ENCODE measurements at places on chromosomes 2 and 18.

DNA sequence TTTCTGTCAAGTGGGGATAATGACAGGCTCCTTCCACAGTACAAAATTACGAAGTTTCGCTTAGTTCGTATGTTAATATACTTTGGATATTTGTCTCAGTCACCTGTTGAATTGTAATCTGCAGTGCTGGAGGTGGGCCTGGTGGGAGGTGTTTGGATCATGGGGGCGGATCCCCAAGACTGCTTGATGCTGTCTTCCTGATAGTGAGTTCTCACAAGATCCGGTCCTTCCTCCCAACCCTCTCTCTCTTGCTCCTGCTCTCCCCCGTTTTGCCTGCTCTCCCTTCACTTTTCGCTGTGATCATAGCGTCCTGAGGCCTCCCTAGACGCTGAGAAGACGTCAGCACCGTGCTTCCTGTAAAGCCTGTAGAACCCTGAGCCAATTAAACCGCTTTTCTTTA lies 97.1 kb upstream of the EPB41L3 start:
- no peak for DNase-seq

DNA sequence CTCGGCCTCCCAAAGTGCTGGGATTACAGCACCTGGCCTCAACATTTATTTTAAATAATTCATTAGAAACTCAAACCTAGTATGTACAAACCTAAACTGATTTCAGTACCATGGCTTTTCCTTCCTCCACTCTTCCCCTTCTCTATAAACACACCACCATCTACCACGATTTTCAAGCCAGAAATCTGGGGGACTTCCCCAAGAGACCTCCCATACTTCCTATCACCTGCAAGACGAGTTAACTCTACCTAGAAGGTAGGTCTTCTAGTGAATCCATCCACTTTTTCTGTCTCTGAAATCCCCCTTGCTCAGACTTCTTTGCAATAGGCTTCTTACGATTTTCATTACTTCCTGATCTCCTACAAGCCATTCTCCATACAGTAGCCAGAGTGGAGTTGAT lies 7.7 kb upstream of the FAM117B start:
- no peak for DNase-seq

GRCh38 chr2:136297312-136297711 lies 179.4 kb upstream of the CXCR4 start:
- DNase-seq, result no peak

- no peak for DNase-seq
Observed at GRCh38 chr2:43346602-43347567, 120.5 kb upstream of the ZFP36L2 start.

DNA sequence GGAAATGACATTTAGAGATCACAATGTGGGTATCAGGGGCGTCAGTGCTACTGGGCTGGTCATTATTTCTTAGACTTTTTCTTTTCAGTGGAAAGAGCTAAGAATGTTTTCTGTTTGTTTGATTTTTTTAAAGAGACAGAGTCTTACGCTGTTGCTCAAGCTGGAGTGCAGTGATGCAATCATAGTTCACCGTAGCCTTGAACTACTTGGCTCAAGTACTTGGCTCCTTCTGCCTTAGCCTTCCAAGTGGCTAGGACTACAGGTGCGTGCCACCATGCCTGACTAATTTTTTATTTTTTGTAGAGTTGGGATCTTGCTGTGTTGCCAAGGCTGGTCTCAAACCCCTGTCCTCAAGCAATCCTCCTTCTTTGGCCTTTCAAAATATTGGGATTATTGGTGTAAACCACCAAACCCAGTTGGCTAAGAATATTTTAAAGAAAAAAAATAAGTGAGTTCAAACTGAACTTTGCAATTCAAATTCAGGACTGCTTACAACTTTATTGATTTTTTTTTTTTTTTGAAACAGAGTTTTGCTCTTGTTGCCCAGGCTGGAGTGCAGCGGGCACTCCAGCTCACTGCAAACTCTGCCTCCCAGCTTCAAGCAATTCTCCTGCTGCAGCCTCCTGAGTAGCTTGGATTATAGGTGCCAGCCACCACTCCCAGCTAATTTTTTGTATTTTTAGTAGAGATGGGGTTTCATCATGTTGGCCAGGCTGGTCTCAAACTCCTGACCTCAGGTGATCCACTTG lies 154.2 kb downstream of the MIB1 start:
- DNase-seq, result no peak

DNA sequence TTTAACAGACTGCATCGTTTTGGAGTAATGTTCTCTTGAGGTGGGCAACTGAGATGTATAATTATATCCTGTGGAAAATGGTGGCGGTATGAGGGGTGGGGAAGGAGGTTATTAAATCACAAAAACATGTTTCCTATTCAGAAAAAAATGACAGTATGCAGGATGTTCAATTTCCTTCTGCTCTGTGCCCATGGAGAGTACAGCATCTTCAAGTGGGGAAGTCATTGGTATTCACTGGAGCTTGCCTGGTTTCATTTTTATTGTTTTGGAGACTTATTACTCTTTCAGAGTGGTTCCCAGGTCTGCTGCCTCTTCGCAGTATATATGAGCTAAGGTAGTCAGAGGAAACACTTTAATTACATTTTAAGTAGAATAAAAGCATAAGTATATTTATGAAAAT lies 318.8 kb upstream of the RAB12 start:
- no peak for DNase-seq

- DNase-seq, result no peak
Observed at GRCh38 chr2:144404586-144405314, 115.2 kb downstream of the ZEB2 start.

DNA sequence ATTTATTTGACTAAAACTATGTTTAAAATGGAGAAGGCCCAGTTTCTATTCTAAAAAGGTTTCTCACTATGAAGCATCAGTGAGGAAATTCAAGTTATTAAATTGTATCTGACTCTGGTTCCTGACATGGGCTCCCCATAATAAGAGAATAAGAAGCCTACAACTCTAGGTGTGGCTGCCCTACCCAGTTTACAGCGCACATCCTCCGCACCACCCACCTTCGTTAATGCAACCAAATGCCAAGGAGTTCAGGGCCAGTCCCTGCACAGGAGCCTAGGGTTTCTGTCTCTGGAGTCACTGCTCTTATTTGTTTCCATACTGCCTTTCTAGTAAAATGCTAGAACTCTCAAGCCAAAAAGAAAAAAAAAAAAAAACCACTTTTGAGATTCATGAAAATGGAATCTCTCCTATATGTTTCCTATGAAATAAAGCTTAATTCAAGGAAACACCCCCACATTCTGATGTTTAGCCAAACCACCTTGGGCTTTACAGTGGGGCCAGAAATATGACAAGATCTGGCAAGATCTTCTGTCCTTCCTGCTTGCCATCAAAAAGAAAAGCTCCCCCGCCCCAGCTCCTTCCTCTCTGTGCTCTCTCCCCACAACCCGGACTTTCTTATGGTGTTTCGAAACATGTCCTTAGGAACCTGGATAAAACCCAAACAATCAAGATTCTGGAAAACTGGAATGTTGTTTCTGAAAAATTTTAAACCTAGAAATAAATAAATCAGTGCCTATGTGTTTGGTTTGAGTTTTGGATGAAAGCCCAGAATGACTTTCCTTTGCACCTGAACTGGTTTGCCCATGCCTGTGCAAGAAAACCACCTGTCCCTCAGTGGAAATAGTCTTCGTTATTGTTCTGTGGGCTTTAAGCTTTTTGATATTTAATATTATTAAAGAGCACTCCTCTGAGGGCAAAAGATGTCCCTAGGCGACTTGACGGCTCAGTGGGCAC lies 136.7 kb downstream of the SP3 start:
- no peak for DNase-seq

DNA sequence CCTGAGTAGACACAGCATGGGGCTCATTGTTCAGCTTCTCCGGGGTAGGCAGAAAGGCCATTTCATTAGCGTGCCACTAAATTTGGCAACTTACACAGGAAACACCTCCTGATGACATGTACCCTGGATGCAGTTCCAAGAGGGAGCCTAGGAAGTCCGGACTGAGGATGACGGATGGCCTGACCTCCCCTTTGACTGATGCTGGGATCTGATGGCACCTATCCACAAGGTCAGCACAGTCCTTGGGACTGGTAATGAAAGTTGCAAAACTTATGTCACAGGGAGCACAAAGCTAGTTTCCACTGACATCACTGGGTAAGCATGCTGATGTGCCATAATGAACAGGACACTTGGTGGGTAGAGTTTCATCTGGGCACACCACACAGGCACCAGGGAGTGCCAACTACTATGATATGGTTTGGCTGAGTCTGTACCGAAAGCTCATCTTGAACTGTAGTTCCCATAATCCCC lies 126.7 kb upstream of the ARL4C start:
- DNase-seq, result no peak

DNA sequence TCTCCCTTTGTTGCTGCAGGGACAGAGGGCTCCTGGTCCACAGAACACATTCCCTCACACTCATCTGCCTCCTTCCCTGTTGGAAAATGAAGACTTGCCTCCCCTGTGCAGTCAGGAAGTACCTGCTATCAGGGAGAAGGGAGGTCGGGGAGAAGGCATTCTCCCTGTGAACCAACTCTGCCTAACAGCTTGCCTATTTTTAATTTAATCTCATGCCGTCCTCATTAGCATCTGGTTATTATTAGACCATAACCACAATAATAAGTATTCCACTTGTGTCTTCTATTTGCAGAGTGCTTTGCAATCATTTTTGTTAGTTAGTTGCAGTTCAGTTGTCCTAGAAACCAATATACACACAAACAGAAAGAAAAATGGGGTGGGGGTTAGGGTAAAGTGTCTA lies 232.6 kb upstream of the SKOR2 start:
- no peak for DNase-seq

DNA sequence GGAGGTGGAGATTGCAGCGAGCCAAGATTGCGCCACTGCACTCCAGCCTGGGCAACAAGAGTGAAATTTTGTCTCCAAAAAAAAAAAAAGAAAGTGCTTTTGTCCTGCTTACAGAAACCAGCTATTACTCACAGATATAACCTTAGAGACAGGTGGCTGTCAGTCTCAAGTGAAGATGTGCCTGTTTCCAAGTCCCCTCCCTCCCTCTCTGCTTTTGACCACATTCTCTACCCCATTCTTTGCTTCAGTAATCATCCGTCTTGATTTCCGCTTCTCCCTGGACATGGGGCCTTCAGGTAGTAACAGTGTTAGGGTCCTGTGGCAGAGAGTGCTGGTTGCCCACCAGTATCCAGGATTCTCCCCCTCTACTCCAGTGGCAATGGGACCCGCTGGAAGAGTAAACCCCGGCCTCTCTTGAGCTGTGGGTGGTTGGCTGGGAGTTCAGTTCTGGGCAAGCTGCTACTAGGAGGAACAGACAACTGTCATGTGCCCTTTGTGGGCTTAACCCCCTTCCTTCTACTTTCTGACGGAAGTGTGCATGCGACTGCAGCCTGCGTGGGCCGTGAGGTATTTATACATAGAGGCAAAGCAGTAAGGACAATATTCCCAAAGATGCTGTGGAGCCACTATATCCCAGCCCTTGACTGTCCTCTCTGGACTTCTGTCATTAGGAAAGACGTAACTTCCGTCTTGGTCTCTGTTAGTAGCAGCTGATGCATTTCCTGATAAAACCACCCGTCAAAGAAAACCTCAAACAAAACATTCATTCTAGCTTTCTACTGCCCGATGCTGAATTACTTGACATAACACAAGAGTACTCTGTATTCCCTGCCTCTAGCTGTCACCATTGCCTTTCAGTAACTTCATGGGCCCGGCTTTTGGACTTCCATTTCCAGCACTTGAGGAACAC lies 17.8 kb downstream of the PDCL3 start:
- no peak for DNase-seq

GRCh38 chr2:5695654-5696403 lies 3.6 kb downstream of the SOX11 start:
- DNase-seq, result no peak
